Stimulated activated CD4-positive, alpha-beta T cell treated with anti-CD3 and anti-CD28 coated beads, Interleukin-2, amount 100 ng/mL, for 48 hours (primary cell): ENCODE measurements at places on chromosomes 3 and 15.

- no peak for DNase-seq
Measured at GRCh38 chr15:78104566-78105475, 12.5 kb downstream of the SH2D7 start.

DNA sequence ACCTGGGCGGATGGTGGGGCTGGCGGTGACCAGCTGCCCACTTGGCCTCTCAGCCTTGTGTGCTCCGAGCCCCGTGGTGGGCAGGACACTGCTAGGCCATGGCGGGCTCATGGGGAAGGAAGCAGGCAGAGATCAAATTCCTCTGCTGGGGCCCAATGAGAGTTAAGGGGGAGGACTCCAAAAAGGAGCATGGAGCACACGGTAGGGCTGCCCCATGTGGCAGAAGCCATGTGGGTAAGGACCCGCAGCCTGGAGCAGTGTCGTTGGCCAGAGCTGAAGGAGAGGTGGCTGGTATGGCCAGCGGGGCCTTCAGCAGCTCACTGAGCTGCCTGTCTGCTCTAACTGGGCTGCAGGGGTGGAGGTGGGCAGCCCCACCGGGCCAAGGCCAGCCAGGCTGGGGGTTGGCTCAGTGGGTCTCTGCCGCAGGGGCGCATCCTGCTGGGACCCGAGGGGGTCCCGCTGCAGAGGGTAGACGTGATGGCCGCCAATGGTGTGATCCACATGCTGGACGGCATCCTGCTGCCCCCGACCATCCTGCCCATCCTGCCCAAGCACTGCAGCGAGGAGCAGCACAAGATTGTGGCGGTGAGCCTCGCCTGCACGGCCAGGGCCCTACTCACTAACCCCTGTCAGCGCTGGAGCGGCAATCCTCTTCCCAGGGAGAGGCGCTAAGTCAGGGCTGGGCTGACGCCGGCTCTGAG, 11.3 kb downstream of the STAB1 start:
- DNase-seq: no peak

GRCh38 chr3:88462230-88462629, 312.5 kb downstream of the C3orf38 start:
- DNase-seq: no peak

DNA sequence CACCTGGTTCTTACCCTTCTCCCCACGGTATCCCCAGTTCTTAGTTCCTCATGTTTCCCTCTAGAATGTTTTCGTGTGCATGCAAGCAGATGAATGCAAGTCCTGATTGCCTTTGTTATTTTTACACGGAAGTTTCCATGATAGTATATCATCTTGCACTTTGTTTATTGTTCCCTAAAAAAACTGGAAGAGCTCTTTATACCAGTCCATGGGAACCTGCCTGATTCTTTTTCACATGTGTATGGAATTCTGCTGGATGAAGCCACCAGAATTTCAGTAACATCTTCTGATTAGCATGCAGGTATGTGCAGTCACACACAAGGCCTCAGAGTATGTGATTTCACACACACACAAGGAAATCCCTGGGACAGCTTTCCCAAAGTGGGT, 16.0 kb upstream of the LRRK1 start:
- DNase-seq: no peak

- DNase-seq: no peak
Measured at GRCh38 chr3:61820306-61820992, 259.1 kb downstream of the PTPRG start.
